ENCODE measurements at places on chromosomes 4 and X. TPM values are rescaled to one million over a fixed set of nuclear protein-coding genes. Genes with fewer than 3 reads are reported as not detected.

CC2D2A gene
- 12.3 TPM for total RNA-seq

PLAC8 gene
- 23.0 TPM for total RNA-seq

DNA sequence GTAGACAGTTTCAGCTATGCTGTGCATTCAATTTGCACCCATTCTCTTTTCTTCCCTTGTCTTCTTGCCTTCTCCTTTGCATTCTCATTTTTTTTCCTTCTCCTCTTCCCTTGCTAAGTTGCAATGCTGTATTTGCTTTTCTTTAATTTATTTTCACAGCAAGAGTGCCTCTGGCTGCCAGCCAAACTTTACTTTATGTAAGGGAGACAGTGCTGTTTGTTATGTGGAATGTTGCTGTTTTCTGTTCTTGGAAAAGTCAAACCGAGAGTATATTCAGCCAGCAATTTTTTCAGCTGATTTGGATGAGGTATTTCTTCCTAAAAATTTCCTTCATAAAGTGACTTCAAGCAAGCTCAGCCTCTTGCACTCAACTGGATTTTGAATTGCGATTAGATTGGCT lies 1293.4 kb downstream of the ARAP2 start:
- no peak overlapping the region for H3K27ac ChIP-seq
- no peaks in the 10 kb centered on the region for H3K4me1 ChIP-seq
- no peaks in the 10 kb centered on the region for H3K36me3 ChIP-seq
- H3K4me3 ChIP-seq: no peak overlapping the region
- no peak for DNase-seq

DNA sequence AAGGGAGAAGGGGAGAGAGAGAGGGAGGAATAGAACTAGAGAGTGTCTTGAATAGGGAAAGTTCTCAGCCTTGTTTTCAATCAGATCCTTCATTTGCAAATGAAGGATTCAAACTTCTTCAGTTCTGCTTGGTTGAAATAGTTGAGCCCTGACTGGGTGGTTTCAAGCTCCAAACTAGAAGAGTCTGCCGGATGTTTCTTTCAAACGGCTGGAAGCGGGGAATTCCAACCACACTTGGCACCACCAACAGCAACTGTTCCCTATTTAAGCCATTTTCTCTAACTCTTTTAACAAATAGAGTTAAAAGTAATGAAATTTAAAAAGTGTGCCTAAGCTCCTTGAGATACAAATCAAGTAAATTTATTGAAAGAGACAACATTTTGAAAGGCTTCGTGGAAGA lies 67.5 kb upstream of the DDX60 start:
- H3K27ac ChIP-seq: no peak overlapping the region
- H3K36me3 ChIP-seq: no peaks in the 10 kb centered on the region
- 0 out of 2 replicates have a peak, but pooled peaks cover 1% of the 10 kb centered on the region for H3K27me3 ChIP-seq
- H3K4me1 ChIP-seq: peaks cover 10% of the 10 kb centered on the region
- no peak overlapping the region for H3K4me3 ChIP-seq

GRCh38 chr4:174523025-174523693 lies 871 bp upstream of the HPGD start:
- H3K4me1 ChIP-seq: peaks cover 25% of the 10 kb centered on the region
- peak overlapping the region; percentile 63 for H3K4me3 ChIP-seq
- H3K27ac ChIP-seq: peak overlapping the region; percentile 70
- DNase-seq: no peak
- no peaks in the 10 kb centered on the region for H3K36me3 ChIP-seq

GRCh38 chr4:13659341-13660070 lies 32.0 kb upstream of the BOD1L1 start:
- H3K4me1 ChIP-seq: no peaks in the 10 kb centered on the region
- H3K27ac ChIP-seq: no peak overlapping the region
- DNase-seq: no peak
- no peaks in the 10 kb centered on the region for H3K36me3 ChIP-seq

DNA sequence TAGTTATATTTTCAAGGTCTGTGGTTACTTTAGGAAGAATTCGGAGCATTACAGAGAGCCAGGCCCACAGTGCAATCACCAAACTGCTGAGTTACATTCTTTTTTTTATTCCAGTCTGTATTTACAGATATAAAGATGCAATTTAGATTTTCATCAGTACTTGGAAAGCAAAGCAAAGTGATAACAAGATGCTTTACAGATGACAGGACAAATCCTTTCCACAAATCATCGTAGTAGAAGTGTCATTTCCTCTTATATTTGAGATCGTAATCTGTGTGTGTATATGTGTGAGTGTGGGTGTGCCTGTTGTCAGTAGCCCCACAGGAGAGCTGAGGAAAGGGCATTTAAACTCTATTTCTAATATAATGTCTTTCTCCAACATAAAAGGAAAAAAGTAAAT lies 1893.7 kb downstream of the STIM2 start:
- no peaks in the 10 kb centered on the region for H3K36me3 ChIP-seq
- H3K4me1 ChIP-seq: no peaks in the 10 kb centered on the region
- no peak overlapping the region for H3K4me3 ChIP-seq
- DNase-seq: no peak

DNA sequence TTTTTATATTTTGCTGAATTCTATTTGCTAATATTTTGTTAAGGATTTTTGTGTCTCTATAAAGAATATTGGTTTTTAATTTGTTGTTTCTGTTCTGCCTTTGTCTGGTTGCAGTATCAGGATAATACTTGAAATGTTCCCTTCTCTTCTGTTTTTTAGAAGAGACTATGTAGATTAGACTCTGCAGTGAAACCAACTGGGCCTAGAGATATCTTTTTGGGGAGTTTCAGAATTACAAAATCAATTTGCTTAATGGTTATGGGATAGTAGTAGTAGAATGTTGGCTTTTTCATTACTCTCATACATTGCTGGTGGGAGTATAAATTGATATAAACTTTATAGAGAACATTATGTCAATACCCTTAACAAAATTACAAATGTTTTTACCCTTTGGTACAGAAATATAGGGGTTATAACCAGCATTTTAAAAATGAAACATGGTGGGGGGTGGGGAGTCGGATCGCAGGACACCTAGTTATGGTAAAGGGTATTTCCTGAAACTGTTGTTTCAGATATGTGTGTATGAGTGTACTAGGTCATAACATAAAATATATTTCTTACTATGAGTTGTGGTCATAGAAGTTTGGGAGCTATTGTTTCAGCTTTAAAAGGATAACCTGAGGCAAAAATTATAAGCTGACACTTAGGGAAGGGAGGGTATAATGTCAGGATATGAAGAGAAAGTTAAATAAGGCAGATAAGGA lies 29.0 kb downstream of the CLOCK start:
- no peaks in the 10 kb centered on the region for H3K4me1 ChIP-seq
- H3K27me3 ChIP-seq: no peaks in the 10 kb centered on the region
- H3K27ac ChIP-seq: no peak overlapping the region

DNA sequence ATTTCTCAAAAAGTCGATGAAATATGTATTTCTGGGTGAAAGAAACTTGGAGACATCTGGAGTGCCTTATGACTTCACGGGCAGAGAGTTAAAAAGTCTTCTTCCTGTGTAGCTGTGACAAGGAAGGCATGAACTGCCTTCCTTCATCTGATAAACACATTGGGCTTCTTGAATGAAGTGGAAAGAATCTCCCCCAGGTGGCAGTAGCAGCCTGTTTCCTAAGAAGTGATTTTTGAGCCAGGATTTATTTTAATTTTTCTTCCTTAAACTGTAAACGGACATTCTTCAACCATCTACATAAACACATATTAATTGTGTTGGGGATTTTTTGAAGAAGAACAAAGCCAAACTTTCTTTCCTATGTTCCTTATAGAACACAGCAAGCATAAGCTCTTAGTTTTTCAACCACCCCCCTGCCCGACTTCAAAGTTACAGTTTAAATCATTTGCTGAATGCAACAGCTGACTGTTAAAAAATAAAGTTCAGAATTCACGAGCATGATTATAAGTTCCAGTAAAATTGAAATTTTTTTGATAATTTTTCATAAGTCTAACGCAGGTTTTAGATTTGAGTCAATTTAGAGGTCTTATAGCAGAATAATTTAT lies 980 bp upstream of the GIMD1 start:
- no peak overlapping the region for H3K4me3 ChIP-seq
- no peaks in the 10 kb centered on the region for H3K27me3 ChIP-seq
- H3K4me1 ChIP-seq: peaks cover 23% of the 10 kb centered on the region
- H3K36me3 ChIP-seq: no peaks in the 10 kb centered on the region
- peak overlapping the region; percentile 64 for H3K27ac ChIP-seq
- peak; percentile 62 for DNase-seq

DNA sequence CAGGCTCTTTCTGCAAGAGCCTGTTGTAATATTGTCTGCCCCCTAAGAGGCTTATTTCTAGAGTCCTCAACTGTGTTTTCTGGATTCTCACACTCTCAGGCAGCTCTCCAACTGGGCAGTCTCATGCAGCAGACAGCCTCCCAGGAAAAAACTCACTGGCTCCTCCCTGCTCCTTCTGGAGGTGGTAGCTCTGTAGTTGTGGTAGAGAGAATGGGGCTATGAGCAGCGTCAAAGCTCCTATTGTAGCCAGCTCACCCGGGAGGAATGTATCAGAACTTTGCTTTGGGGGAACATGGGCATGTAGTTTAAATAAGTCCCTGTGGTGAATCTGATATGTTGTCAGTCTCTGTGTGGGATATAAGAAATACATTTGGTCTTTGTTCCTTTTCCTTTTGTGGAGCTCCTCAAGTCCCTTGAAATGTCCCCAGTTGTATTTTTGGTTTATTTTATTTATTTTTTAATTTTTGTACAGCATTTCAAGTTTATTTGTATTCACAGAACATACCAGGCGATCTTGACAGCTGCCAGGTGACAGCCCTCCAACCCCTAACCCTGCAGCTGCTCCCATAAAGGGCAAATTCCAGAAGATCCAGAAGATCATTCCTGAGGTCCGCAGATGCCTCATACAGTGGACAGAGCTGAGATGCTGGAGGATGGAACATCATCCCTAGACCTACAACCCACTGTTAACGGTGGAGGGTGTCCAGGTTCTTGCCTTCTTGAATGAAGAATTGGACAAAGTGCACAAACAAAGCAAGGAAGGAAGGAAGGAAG lies 45.7 kb downstream of the TRIM61 start:
- H3K4me1 ChIP-seq: no peaks in the 10 kb centered on the region
- H3K4me3 ChIP-seq: no peak overlapping the region
- no peak overlapping the region for H3K27ac ChIP-seq
- no peaks in the 10 kb centered on the region for H3K36me3 ChIP-seq
- no peak for DNase-seq

DNA sequence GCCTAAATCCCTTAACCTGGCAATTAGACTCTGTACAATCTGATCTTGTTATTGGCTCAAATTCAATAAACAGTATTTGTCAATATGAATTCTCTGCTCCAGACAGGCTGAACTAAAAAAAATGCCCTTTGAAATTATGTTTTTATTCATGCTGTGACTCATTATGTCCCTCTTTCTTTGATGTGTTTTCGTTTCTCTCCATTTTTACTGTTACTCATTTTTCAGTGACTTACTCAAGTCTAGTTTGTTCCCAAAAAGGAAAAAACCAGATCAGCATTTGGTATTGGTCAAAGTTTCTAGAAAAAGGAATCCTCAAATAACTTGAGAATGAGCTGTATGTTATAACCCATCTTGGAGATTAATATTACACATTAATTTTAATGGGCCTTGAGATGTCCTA lies 40.4 kb downstream of the UNC5C start:
- no peak overlapping the region for H3K27ac ChIP-seq
- no peaks in the 10 kb centered on the region for H3K27me3 ChIP-seq
- no peak overlapping the region for H3K4me3 ChIP-seq
- H3K4me1 ChIP-seq: peaks cover 17% of the 10 kb centered on the region
- H3K36me3 ChIP-seq: no peaks in the 10 kb centered on the region

GRCh38 chrX:68997911-68998310 lies 167.3 kb downstream of the PJA1 start:
- DNase-seq: no peak
- 0 out of 2 replicates have a peak, but pooled peaks cover 4% of the 10 kb centered on the region for H3K4me1 ChIP-seq
- H3K27ac ChIP-seq: no peak overlapping the region
- no peaks in the 10 kb centered on the region for H3K36me3 ChIP-seq
- H3K27me3 ChIP-seq: no peaks in the 10 kb centered on the region
- no peak overlapping the region for H3K4me3 ChIP-seq
